HAP-1 (cell line): ENCODE measurements at places on chromosomes 11 and 22.

DNA sequence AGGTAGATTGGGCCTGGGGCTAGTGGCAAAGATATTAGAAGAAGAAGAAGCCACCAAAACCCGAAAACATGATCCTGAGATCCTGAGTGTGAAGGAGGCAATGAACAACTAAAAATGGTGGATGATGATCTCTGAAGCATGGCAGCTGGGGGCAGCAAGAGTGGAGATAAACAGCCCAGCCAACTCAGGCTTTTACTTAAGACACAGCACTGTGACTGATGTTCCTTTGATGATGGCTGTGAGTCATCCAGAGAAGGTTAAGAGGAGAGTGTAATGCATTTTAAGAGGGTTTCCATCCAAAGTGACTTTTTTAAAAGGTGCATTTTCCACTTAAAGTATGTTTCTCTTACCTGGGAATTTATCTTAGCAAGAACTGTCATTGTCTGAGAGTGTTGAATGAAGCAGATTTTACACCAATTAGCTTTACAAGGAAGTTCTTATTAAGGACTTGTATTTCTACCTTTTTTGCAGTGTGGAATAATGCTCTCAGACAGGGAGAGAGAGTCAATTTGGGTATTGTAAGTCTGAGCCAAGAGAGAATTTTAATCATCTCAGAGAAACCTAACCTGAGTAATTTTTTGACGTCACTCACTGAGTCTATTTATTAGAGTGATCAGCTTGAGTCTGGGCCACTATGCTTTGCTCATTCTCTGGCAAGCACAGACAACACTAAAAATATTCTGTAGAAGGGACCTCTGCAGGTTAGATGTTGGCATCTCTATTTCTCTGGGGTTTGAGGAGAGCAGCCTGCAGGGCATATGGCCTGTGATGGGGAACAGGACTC, 14.1 kb upstream of the CALCB start:
- no peak for DNase-seq

DNA sequence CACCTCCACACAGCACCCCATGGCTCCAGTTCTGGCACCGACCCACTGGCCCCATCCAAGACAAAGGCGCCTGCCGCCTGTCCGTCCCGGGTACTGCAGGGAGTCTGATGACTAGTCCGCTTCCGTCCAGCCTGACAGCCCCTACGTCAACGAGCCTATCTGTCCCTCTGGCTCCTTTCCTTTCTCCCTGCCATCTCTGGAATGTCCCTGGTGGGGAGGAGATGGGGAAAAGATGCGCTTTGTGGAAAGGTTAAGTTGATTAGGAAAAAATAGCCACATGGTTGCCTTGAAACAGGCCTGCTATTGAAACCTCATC, 10.4 kb downstream of the PDGFB start:
- DNase-seq: no peak

DNA sequence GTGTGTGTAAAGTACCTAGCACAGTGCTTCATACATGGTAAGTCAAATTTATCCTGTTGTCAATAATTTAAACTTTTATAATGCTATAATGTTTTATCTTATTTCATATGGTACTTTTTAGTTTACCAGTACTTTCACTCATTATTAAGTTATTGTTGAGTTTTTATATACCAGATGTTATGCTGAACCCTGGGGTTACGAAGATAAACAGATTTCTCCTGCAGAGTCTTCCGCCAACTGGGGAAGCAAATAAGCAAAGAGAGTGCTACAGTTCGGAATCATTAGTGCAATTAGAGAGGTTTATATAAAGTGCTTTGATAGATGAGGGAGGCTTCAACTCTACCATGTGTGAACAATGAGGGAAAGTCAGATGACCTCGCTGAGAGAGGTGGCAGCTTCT, 362.3 kb downstream of the DYNC2H1 start:
- DNase-seq: no peak

DNA sequence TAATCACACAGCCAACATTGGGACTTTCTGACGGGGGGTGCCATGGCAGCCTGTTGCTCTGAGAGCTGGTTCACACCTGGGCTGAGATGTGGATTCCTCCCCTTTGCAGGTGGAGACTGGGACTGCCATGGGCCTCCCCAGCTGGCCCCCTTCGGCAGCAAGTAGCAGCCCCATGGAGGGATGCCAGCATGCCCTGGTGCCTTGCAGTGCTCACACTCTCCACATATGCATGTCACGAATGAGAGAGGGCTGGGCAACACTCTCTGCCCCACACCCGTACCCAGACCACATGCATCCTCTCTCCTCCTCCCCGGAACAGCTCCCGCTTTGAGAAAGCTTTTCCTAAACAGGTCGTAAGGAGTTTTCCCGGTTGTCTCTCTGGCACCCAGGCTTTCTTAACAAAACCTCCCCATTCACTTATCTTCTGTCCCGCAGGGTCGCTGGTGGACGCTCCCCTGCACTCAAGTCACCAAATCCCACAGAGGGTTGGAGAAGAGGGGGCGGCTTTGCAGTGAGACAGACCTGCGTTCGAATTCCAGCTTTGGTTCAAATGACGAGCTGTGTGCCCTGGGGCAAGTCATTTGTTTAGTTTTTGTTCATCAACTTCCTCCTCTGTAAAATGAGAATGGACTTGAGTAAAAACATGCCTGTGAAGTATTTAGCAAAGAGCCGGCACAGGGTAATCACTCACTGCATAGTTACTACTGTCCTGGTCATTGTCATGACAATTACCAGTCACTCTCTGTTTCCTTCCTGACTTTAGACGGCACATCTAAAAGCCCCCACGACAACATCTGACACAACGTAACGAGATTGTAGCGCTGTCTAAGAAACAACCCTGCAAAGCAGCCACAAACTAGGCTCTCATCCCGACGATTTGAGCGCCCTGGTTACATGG, 231.3 kb upstream of the B3GAT1 start:
- DNase-seq: no peak

- DNase-seq: no peak
Observed at GRCh38 chr11:16052750-16053149, 303.6 kb downstream of the SOX6 start.

GRCh38 chr22:24290459-24290858, 19.8 kb downstream of the SPECC1L start:
- DNase-seq: no peak

DNA sequence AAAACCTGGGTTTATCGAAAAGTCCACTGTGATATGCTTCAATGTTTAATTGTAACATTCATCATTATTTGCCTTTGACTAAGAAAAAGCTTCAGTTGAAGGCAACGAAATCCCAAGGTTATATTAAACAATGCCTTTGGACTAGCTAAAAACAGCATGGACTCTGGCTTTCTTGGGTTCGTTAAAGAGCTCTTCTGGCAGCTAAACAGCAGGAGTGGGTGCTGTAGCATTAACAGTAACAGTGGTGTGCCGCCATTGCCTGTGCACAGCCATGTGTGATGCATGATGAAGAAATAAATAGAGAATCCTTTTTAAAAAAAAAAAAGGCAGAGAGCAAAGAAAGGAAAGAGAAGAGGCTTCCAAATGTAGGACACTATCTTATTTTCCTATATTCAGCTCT, 406.6 kb upstream of the FAT3 start:
- DNase-seq: no peak

DNA sequence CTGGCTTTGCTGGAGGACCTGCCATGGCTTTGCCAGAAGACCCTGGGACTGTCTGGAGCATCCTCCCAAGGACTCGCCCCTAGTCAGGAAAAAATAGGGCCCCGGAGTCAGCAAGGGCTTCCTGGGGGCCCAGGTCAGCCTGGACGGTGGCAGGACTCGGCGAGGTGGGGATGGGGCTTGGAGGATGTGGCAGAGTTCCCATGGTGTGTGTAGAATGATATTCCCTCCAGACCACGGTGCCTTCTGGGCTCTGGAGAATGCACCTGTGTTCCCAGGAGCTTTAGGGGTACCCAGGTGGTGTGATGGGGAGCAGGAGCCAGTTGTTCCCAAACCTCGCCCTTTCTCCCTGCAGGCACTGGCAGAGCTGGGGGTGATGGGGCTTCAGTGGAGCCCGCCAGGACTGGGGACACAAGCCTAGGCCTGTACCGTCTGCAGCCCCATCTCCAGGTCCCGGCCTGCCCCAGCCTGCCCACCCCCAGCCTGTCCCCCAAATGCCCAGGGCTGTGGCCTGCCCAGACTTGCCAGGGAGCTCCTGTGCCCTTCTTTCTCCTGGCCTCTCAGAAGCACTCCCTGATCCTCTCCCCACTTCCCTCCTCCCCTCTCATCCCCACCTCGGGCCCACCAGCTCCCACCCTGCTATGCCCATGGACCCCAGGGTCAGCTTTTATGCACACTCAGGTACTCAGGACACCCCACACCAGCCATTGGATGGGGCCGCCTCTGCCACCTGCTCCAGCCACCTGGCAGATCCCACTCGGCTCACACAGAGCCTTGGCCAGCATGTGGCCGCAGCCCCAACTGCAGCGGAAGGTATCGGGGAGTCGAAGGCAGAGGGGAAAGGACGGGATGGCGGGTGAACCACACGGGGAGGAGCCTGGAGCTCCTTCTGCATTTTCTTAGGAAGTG, 82.1 kb downstream of the CDKN1C start:
- no peak for DNase-seq

DNA sequence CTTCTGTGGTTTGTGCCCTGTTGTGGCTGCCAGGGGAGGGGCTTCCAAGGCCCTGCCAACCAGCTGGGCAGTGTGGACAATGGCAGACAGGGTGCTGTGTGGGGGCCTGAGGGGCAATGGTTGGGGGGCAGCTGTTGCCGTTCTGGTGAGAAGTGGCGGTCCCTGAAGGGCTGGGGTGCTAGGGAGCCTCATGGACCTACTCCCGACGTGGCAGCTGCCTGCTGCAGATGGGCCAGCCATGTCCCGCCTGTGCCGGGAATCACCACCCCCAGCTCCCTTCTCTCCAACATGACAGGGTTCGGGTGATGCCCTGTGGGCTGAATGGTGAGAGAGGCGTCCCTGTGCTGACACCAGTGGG, 74.2 kb downstream of the KCNQ1 start:
- no peak for DNase-seq

DNA sequence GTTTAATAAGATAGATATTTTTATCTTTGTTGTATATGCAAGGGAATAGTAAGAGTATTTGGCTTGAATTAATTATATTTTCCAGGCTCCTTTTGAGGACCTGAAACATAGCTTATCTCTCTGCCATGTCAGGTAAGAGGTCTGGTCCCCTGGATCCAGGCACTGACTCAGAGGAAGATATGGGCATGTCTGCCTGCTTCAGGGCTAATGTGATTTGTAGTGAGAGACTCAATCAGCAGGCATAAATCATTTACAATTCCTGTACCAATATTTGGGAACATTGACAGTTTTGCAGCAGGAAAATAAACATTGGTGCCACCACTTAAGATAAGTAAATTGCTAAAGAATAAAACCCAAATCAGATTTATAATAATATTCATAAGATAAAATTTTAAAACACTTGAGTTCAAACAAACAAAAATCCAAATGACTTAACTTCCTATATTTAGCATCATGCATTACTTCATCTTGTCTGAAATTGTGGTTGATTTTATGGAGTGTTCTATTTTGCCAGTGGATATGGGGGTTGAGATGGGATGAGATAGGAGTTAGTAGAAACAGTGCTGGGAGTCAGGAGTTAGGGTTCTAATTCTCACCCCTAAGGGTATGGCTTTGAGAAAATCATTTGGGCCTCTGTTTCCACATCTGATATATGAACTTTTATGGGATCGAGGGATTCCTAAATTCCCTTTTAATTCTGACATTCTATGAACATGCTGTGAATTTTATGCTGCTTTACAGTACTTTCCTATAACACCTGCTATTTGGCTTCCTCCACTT, 5.1 kb upstream of the CALCA start:
- no peak for DNase-seq

- no peak for DNase-seq
Observed at GRCh38 chr11:105324156-105324555, 184.6 kb upstream of the CARD18 start.

DNA sequence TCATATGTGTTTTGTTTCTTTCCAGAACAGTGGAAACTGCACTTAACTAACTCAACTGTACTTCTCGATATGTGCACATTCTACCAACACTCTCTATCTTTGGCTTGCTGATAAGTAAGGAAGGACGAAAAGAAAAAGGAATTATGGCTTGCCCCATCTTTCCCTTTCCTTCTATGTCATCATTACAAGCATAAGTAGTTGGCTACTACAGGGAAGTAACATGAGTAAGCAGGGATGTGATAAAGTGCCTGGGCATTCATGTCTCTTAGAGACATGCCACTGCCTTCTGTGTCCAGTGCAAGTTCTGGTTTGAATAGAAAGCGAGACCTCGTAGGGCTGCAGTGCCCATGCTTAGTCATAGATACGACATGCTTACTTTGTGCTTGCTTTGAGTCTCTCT, 342.5 kb downstream of the ETS1 start:
- no peak for DNase-seq

DNA sequence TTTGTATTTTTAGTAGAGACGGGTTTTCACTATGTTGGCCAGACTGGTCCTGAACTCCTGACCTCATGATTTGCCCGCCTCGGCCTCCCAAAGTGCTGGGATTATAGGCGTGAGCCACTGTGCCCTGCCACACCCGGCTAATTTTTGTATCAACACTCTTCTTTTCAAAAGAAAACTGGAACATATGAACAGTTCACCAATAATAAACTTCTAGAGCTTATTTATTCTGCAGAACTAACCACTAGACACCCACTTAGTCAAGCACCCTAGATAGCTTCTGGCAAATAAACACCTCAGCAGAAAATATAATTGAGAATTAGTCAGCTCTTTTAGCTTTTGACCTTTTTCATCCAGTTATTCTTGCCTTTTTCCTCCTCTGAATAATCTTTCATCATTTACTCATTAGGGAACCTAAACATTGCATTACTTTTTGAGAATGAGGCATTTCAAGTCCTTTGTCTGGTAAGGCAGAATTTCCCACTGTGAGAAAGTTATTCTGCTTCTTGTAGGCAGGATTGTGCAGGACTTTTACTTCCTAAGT, 27.3 kb upstream of the TMEM41B start:
- no peak for DNase-seq

GRCh38 chr11:74806267-74806666, 57.6 kb downstream of the RNF169 start:
- DNase-seq: no peak

DNA sequence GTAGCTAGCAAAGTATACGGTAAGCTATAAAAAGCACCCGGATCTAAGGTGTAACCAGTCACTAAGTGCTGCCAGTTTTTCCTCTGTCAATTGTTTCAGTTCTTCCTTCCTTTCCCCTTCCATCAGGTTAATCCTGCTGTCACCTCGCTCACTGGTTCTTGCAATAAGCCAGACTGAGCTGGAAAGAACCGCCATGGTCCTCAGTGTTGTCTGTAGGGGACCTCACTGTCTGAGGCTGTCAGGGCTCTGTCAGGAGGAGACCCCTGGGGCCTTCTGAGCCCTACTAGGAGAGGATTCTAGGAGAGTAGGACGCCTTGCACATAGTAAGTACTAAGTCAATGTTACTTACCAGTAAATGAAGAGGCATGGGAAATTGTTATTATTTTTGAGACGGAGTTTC, 1.4 kb upstream of the TBC1D22A start:
- DNase-seq: no peak

- no peak for DNase-seq
Observed at GRCh38 chr11:8760896-8761295, 78.3 kb downstream of the RPL27A start.

- DNase-seq: no peak
Observed at GRCh38 chr11:10413268-10413667, 41.8 kb upstream of the AMPD3 start.
